Right forelimb (tissue), 1 donor: ENCODE measurements at places on chromosomes 5 and 9.

- DNase-seq: no peak
These were observed 1163.0 kb downstream of the TAF11L14 start for GRCh38 chr5:18797222-18797621.

- DNase-seq: no peak
These were observed 39.3 kb upstream of the GABRB2 start for GRCh38 chr5:161585798-161586197.

DNA sequence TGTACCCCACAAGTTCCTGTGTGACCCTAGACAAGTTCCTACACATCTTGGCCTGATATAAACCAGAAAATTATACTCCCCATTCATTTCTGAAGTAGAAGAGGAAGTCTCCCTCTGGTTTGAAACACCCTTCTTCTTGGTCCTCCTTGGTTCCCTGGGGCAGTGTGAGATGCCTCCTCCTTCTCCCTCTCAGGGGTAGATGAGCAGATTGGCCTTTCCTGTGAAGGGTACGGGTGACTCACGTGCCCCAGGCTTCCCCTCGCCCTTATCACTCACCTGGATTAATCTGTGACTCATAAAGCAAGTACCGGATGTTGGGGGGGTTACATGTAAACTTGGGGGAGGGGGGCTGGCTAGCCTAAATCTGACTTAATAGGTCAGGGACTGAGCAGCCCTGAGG lies 11.1 kb upstream of the AQP3 start:
- DNase-seq: no peak

GRCh38 chr9:36358486-36358885 lies 41.6 kb downstream of the RNF38 start:
- no peak for DNase-seq

DNA sequence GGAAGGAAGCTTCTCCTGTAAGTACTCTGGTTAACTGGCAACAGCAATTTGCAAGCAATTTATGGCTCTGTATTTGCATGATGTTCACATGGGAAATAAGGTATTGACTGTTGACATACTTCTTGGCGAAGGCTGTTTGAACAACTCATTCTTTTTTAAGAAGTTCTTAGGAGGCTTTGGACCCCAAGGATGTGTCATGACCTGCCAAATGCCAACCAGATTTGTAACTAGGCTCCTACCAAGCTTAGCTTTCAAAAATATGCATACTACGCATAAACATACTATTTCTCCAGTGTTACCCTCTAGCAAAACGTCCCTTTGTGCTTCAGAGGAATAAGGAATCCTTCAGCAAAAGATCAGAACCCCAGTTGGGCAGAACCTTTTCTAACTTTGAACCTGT lies 165.2 kb upstream of the MSX2 start:
- no peak for DNase-seq

DNA sequence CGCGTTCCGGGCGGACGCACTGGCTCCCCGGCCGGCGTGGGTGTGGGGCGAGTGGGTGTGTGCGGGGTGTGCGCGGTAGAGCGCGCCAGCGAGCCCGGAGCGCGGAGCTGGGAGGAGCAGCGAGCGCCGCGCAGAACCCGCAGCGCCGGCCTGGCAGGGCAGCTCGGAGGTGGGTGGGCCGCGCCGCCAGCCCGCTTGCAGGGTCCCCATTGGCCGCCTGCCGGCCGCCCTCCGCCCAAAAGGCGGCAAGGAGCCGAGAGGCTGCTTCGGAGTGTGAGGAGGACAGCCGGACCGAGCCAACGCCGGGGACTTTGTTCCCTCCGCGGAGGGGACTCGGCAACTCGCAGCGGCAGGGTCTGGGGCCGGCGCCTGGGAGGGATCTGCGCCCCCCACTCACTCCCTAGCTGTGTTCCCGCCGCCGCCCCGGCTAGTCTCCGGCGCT lies at the start of gene DAPK1:
Gene DAPK1 (plus strand): TSS at position 264 of the 442 bp plus-strand sequence. CDS start 1,211 bp downstream, outside the sequence.
- peak; percentile 80 for DNase-seq

DNA sequence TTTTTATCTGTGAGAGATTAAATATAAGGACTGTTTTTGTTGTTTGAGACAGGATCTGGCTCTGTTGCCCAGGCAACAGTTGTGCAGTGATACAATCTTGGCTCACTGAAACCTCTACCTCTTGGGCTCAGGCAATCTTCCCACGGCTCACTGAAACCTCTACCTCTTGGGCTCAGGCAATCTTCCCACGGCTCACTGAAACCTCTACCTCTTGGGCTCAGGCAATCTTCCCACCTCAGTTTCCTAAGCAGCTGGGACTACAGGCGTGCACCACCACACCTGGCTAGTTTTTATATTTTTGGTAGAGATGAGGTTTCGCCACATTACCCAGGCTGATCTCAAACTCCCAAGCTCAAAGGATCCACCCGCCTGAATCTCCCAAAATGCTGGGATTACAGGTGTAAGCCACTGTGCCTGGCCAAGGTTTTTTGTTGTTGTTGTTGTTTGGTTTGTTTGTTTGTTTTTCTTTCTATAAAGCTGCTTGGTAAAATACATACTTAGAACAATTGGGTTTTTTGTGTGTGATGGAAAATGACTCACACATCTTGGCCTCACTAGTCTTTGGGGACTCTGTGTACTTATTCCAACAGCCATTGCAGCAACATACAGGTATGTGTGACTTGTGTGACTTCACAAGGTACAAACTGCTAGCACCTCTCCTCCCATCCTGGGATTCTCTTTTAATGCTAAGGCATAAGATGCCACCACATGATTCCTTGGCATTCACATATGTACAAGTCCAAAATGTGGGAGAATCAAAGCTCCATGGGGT lies 36.5 kb upstream of the RASA1 start:
- no peak for DNase-seq

DNA sequence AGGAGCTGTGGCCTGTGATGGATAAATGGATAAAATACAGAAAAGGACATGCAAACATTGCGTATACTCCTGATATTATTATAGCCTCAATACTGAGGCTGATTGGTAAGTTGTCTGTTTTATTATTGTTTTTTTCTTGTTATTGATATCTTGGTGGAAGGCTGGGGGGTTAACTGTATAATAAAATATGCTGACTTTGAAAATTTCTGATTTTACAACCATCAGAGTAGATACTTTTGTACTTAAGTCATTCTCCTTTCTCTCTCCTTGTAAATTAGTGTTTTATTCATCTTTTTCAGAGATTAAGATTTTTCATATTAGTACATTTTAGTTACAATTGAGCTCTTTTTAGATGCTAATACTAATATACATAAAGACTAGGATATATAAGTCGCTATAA lies 53.5 kb downstream of the ICE1 start:
- DNase-seq: no peak

- DNase-seq: no peak
These were observed 155.5 kb downstream of the PALM2AKAP2 start for GRCh38 chr9:109935406-109936087.

GRCh38 chr9:26524267-26524666 lies 368.3 kb downstream of the CAAP1 start:
- DNase-seq: no peak

DNA sequence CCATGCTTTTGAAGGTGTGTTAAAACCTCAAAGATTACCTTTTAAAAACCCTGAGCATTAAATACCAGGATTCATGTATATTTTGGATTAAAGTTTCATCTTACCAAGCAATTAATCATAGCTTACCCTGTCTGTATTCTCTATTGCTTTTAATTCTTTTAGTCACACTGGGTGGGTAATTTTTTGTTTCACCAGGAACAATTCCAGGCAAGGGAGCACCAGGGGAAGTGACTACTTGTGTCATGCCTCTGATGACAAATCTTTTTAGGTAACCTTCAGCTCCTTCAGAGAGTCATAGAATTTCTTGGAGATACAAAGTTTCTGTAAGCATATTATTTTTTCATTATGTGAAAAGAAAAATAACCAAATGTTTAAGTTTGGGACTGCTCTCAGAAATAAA lies 33.4 kb upstream of the ANXA1 start:
- DNase-seq: no peak

DNA sequence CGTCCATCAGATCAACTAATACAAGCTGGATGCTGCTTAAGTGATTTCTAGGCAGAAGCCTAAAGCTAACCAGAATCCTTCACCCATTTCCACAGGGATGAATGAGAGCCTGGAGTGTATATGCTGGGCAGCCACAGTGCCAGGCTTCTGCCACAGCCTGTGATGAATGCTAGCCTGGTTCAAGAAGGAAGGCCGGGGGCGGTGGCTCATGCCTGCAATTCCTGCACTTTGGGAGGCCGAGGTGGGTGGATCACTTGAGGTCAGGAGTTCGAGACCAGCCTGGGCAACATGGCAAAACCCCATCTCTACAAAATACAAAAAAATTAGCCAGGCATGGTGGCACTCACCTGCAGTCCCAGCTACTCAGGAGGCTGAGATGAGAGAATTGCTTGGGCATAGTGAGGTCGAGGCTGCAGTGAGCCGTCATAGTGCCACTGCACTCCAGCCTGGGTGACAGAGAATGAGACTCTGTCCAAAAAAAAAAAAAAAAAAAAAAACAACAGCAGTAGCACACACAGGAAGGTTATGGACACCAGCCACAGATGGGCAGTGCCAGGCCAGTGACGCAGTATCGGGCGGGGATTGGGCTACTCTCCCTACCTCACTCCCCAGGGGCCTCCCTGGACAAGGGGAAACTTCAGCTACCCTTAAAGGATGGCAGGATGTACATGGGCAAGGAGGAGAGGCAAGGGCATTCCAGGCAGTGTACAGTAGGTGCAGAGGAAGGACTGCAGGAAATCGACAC lies 23.1 kb upstream of the HMCN2 start:
- DNase-seq: no peak

- DNase-seq: no peak
These were observed 20.5 kb downstream of the THBS4 start for GRCh38 chr5:80055491-80056170.

DNA sequence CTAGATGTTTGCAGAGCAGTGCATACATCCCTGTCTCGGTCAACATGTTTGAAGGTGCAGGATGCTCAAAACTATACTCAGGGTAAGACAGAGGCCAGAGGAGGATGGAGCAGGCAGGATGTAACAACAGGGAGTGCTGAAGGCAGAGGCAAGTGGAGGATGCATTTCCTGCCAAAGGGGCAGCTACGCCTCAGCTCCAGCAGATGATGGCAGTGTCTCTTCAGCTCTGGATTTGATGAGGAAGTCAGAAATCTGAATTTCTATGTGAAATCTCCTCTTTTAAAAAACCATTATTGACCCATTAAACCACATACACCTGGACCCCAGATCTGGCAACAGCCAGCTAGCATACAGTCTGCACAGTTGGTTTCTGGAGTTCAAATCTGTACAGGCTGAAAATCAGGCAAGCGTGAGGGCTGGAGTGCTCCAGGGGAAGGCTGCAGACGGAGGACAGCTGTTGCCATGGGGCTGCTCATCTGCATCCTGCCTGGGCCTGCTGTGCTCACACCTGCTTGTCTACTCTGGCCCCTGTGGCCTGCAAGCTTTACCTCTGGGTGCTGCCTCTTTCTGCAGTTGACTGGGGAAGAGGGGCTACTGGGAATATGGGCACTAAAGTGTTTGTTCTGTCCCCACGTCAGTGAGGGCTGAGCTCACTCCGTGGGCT lies 152.9 kb upstream of the SLC28A3 start:
- DNase-seq: no peak

DNA sequence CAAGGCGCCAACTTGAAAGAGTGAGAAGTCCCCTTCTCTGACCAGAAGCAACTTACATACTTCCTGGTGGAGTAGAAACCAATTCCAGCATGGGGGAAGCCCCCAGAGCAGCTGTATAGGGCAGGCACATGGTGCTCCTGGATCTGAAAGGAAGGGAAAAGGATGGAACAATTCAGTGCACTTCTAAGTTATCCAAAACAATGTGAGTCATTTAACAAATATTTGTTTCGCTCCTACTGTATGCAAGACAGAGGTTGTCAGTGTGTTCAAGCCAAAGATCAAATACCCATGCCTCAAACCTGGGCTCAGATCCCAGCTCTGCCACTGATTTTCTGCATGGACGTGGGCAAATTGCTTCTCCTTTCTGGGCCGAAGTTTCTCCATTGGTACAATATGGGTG lies 67.1 kb downstream of the LHX2 start:
- DNase-seq: peak; percentile 44

DNA sequence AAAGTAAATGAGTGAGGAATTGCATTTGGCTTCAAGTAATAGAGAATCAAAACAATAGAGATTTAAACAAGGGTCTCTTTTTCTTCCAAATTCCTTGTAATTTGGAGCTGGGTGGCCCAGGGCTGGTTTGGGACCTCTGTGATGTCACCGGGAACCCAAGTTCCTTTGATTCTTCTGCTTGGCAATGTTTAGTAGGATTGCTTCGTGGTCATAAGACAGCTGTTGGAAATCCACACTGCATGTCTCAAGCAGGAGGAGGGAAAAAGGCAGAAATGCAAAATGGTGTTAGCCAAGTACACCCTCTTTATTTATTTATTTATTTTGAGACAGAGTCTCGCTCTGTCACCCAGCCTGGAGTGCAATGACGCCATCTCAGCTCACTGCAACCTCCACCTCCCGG lies 72.6 kb upstream of the IL12B start:
- no peak for DNase-seq

DNA sequence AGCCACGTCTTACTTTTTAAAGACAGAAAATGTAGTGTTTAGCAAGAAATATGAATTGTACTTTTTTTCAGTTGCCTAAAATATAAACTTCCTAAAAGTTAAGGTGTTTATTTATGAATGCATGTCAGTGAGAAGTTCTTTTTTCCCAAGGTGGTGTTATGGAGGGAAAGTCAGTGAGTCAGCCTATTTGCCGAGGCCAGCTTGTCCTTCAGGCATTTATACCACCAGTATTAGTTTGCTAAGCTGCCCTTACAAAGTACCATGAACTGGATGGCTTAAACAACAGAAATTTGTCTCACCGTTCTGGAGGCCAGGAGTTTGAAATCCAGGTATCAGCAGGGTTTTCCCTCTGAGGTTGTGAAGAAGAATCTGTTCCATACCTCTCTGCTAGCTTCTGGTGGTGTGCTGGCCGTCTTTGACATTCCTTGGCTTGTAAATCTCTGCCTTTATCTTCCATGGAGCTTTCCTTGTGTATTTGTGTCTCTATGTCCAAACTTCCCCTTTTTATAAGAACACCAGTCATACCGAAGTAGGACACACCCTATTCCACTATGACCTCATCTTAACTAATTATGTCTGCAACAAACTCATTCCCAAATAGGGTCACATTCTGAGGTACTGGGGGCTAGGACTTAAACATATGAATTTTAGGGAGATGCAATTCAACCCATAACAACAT lies 38.4 kb downstream of the PRKACG start:
- DNase-seq: no peak

GRCh38 chr9:122162415-122162814 lies 2.7 kb downstream of the MORN5 start:
- no peak for DNase-seq

DNA sequence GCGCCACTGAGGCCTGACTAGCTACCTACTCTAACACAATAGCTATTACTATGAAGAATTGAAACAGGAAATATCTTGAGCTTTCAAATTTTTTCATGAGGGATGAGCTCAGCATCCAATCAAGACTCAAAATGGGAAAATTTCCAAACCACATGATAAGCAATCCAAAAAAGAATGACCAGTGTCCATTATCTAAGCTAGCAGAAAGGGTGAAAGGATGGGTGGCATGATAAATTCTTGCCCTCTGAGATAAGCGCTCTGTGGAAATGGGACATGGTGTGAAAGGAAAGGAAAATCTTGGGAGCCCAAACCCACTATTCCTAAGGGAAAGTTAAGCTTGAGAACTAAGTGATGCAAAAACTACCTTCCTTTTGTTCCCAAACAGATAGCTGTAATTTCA lies 170.2 kb upstream of the NREP start:
- no peak for DNase-seq
